Psoas muscle (tissue), 8 donors: ENCODE measurements at places on chromosomes 11 and 22. TPM values are rescaled to one million over a fixed set of nuclear protein-coding genes. Genes with fewer than 3 reads are reported as not detected.
A peak's percentile ranks its signal among the peaks of the same experiment; 100 is the strongest.

GRCh38 chr11:30914143-30914762, 328.1 kb upstream of the MPPED2 start:
- H3K27ac ChIP-seq, result no peak overlapping the region
- DNase-seq, result peak; percentile 56
- no peak overlapping the region for H3K4me3 ChIP-seq
- H3K27me3 ChIP-seq, result no peaks in the 10 kb centered on the region
- no peaks in the 10 kb centered on the region for H3K36me3 ChIP-seq
- no peaks in the 10 kb centered on the region for H3K4me1 ChIP-seq

DNA sequence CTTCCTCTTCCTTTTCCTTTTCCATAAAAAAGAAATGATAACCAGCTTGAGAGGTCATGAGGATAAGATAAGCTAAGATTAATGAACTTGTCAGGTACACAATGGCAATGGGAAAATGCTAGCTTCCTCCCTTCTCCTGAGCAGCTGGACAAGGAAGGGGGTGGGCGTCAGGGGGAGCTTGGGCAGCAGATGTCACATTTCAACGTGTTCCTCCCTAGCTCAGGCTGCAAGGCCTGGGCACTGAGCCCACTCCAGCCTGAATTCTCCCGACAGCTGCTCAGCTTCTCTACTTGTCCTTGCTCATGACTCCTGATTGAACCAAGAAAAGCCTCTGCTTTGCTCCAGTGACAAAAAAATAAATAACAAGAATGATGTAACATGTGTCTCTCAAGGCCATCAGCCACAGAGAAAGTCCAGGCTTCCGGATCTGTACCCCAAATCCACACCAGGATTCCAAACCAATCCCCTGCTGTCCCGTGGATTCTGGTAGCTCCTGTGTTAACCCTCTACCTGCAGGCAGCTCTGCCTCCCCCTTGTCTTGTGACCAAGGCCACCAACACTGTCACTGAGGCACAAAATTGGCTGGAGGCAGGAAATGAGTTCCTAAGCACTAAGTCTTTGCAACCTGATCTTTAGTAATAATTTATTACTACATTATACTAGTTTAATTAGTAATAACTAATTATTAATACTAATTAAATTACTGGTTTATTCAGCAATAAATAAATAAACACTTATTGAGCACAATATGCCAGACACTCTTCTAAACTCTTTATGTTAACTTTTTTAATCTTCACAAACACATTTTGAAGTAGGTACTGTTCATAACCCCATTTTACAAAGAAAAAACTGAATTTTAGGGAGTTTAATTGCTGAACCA, 146.5 kb downstream of the CCDC34 start:
- peak; percentile 86 for DNase-seq
- H3K4me3 ChIP-seq, result no peak overlapping the region
- H3K36me3 ChIP-seq, result no peaks in the 10 kb centered on the region

APOL4 gene
- 0.86 TPM for total RNA-seq

SCGB1A1 gene
- total RNA-seq, result not detected

NLRP14 gene
- total RNA-seq, result not detected

DNA sequence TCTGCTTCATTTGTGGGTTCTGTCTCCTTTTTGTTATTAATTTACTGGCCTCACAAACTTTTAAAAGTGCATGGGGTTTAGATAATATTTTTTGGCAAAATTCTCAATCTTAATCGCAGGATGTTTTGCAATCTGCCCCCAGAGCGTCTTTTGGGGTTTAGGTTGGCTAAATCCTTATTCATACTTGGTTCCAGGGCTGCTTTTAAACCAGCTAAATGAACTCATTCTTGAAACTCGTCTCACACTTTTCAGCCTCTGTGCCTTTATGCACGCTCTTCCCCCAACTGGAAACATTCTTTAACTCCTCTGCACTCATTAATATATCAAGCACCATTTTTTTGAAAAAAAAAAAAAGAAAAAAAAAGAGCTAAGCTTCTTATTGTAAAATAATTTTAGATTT, 131.7 kb downstream of the KIF18A start:
- no peak for DNase-seq
- H3K27me3 ChIP-seq, result no peaks in the 10 kb centered on the region
- H3K27ac ChIP-seq, result no peak overlapping the region
- H3K36me3 ChIP-seq, result no peaks in the 10 kb centered on the region
- H3K4me1 ChIP-seq, result no peaks in the 10 kb centered on the region

GRCh38 chr22:33272871-33273270, 214.7 kb upstream of the SYN3 start:
- peaks cover 24% of the 10 kb centered on the region for H3K4me1 ChIP-seq
- H3K27ac ChIP-seq, result no peak overlapping the region
- no peak for DNase-seq
- no peaks in the 10 kb centered on the region for H3K36me3 ChIP-seq
- H3K27me3 ChIP-seq, result no peaks in the 10 kb centered on the region

- no peak for DNase-seq
- H3K36me3 ChIP-seq, result no peaks in the 10 kb centered on the region
- no peak overlapping the region for H3K4me3 ChIP-seq
- H3K4me1 ChIP-seq, result no peaks in the 10 kb centered on the region
- H3K27me3 ChIP-seq, result no peaks in the 10 kb centered on the region
These were observed 96.2 kb upstream of the MTMR2 start for GRCh38 chr11:96019810-96020747.
